Activated T-helper 1 cell treated with Interleukin-2 at 50 U/mL for 16 hours (primary cell): ENCODE measurements at places on chromosomes 12 and 14.

- DNase-seq, result no peak
These were observed 50.4 kb downstream of the ACADS start for GRCh38 chr12:120775862-120776552.

DNA sequence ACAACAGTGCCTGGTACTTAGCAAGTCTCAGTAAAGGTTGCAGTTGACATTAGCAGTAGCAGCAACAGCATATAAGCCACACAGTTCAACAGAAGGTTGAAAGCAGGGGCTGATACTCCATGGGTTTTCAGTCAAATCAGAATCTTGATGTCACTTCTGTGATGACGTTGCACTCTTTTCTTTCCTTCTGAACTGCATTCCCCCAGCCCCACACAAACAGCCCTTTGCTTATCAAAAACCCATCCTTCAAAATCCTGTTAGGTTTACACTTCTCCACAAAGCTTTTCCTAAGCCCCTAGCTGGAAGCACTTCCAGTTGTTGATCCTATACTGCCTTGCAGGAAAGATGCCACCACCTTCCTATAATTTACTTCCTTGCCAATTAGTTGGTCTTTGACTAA is 34.0 kb upstream of the KCNK13 start:
- DNase-seq, result no peak

GRCh38 chr14:102057480-102058114 is 29.2 kb downstream of the HSP90AA1 start:
- no peak for DNase-seq

DNA sequence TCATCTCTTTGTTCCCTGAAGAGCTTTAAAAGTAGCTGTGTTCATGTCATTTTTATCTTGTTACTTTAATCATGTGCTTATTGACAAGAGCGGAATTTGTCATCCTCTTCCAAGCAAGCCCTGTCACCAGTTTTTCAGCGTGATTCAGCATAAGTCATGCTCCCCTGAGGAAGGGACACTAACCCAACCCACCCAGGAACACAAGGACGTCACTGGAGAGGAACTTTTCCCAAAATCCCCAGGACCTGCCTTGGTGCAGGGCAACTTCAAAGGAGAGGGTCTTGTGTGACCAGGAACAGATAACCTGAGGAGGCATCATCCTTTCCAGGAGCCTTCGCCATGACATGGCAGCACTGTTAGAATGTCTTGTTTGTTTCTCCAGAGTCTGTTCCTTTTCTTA is 107.1 kb upstream of the DIO3 start:
- no peak for DNase-seq

GRCh38 chr14:102768223-102769048 is 8.8 kb upstream of the TRAF3 start:
- DNase-seq, result no peak

- DNase-seq, result no peak
These were observed 30.4 kb downstream of the FBXO34 start for GRCh38 chr14:55301437-55302121.

- DNase-seq, result no peak
These were observed 63.9 kb downstream of the IPO8 start for GRCh38 chr12:30631740-30632139.
